Right lobe of liver (tissue), 6 donors: ENCODE measurements at places on chromosomes 5 and 9. TPM values are rescaled to one million over a fixed set of nuclear protein-coding genes. Genes with fewer than 3 reads are reported as not detected.

DNA sequence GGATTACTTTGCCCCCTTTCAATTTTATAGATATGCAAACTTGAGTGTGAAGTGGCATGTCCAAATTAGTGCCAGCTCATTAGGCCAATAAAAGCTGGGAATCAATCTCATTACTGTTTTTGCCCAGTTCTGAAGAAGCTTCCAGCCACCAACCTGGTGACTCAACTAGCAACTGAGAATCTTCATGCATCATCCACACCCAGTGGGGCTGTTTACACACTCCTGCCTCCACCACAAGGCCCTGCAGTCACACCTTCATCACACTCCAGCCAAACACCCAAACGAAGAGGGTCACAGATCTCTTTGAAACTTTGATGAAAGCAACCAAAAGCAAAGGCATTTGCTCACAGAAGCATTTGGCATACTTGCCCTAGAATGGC is 41.3 kb upstream of the S1PR3 start:
- DNase-seq = no peak

Gene BARHL1
- total RNA-seq = not detected

Gene PTPN3
- 33.3 TPM for total RNA-seq

- DNase-seq = no peak
These were observed 148.5 kb downstream of the CDH10 start for GRCh38 chr5:24496268-24496667.

DNA sequence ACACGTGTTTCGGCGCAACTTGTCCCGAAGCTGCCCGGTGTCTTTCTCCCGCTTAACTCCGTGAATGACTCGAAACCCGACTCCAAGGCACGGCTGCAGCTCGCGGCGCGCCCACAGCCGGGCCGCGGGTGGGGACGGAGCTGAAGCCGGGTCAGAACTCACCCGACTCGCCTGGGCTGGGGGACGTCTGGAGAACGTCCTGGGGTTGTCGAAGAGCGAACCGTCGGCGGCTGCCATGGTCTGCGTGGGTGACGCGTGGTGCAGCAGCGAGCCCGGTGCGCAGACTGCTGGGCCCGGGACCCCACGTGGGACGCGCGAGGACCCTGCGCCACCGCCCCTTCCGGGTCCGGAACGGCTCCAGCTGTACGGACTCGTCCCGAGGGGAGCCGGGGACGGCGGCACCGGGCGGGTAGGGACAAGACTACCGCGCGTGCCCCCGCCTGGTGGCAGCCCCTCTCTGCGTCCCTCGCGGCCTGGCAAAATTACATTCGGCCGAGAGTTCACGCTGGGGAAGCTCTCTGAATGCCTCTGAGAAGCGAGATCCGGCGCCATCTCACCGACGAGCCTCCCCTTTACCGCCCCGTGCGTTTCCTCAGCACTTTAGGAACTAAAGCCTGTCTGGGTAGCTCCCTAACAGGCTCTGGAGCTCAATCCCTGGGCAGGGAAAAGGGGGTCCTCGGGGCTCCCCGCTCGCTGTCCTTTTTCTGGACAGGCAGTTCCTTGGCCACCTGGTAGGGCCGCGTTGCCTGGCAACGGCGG is at the start of gene DDX31:
TSS of gene DDX31 (minus strand) at position 286 of the 759 bp plus-strand sequence. CDS start at position 237, 49 bp downstream.
- DNase-seq = peak; percentile 90

GRCh38 chr5:115480271-115480670 is 64.3 kb downstream of the FEM1C start:
- DNase-seq = no peak

GRCh38 chr9:35079041-35079425 is 709 bp downstream of the FANCG start:
- no peak for DNase-seq

Gene NUTM2G
- not detected for total RNA-seq

GRCh38 chr5:25056836-25057235 is 412.1 kb upstream of the CDH10 start:
- no peak for DNase-seq

- DNase-seq = no peak
These were observed 53.2 kb downstream of the NSG2 start for GRCh38 chr5:174098694-174099093.

Gene LHX3
- total RNA-seq = not detected

Gene SMARCA2
- total RNA-seq = 46.2 TPM

- no peak for DNase-seq
These were observed 252.9 kb downstream of the MLLT3 start for GRCh38 chr9:20369391-20369790.

Gene DND1
- 0.77 TPM for total RNA-seq

Gene CCDC183
- 0.62 TPM for total RNA-seq

Gene C5orf58
- not detected for total RNA-seq
